ENCODE measurements at places on chromosomes 7 and 10. TPM values are rescaled to one million over a fixed set of nuclear protein-coding genes. Genes with fewer than 3 reads are reported as not detected.

The LAMB1 gene
- total RNA-seq = 0.10 TPM

The MOGAT3 gene
- total RNA-seq = not detected

The ZNF365 gene
- total RNA-seq = 1.5 TPM

The RPEL1 gene
- total RNA-seq = not detected

The CPA4 gene
- total RNA-seq = 0.21 TPM

The ADARB2 gene
- under 0.01 TPM for total RNA-seq

The ST8SIA6 gene
- total RNA-seq = 1.3 TPM

The NAT16 gene
- total RNA-seq = not detected

The RBP3 gene
- not detected for total RNA-seq

The ADAMTS14 gene
- total RNA-seq = not detected

Measured in mononuclear cell (primary cell).